ENCODE measurements at places on chromosomes 2 and 18.

GRCh38 chr18:56475250-56475649 lies 163.1 kb downstream of the TXNL1 start:
- DNase-seq, result no peak

DNA sequence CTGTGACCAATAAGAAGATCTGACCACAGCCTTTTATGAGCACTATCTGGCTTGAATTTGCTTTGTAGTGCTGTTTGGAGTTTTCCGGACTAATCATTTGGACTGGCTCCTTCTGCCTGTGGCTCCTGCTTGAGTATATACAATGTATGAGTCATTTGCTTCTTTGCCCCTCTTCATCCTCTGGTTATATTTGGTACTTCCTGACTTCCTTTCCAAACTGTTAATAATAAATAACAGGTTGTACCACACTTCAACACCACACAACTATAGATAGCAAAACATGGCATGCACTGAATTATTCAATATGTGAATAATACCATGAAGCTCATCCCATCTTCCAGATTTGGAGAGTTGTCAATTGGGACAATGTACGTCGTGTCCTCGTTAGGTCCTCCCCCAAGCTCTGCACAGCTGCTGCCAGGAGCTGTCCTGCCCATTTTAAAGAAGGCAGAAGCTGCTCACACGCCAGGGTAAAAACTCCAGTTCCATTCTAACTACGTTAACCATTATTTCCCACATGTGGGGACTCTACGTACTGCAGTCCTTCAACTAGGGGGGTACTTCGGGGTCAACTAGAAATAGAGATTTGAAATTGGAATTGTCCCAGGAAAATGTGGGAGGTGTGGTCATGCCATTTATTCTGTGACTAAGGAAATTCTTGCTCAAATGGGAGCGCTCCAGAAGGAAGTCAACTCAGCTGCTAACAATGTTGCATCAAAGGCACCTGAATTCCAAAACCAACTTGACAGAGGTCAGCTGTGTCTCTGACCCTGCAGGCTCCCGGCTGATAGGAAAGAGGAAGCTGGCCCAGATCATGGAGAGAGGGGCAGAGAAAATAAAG lies 38.1 kb downstream of the ST8SIA5 start:
- DNase-seq, result peak; percentile 45

- DNase-seq, result no peak
Measured at GRCh38 chr2:224174521-224174920, 135.4 kb upstream of the SERPINE2 start.

DNA sequence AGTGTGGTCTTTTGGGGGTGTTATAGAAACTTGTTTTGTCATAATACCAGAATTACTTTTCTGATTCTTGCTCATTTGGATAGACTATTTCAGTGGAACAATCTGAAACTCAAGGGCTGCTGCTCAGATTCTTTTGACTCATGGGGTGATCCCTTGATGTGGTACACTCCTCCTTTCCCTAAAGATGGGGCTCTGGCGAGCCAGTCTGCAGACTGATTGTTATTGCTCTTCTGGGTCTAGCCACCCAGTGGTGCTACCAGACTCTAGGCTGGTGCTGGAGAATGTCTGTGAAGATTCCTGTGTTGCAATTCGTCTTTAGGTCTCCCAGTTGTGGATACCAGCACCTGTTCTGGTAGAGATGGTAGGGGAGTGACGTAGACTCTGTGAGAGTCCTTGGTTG lies 4.2 kb upstream of the MARS2 start:
- DNase-seq, result no peak

GRCh38 chr2:183079139-183079775 lies 710 bp downstream of the DUSP19 start:
- no peak for DNase-seq

GRCh38 chr2:79964966-79965365 lies 339.6 kb downstream of the LRRTM1 start:
- DNase-seq, result no peak

DNA sequence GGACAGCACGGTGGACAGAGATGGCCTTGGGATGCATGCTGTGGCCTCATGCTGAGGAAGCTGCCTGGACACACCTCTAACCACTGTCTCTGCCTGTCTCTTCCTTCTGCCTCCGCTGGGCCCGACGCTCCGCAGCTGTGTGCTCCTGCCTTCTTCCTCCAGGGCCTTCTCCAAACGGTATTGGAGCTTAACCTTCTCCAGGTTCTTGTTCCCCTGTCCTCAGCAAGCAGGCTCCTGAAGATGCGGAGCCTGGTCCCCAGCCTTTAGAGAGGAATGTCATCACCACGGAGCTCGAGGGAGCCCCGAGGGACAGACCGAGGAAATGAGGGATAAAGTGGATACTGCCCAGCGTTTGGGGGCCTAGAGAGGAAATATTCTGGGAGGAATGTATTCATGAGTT lies 155.1 kb downstream of the DYSF start:
- no peak for DNase-seq

- no peak for DNase-seq
Measured at GRCh38 chr18:2982452-2983269, 30.3 kb downstream of the LPIN2 start.

DNA sequence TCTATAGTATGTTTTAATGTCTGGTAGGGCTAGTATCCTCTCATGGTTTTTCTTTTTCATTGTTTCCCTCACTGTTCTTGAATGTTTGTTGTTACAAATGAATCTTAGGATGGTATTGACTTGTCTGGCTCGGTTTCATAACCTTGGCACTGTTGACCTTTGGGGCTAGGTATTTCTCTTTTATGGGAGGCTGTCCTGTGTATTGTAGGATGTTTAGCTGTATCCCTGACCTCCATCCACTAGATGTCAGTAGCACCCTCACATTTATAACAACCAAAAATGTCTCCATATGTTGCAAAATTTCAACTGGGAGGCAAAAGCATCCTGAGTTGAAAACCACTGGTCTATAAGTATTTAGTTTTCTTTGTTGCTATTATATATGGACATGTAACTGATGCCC lies 7.0 kb upstream of the AOX1 start:
- no peak for DNase-seq

DNA sequence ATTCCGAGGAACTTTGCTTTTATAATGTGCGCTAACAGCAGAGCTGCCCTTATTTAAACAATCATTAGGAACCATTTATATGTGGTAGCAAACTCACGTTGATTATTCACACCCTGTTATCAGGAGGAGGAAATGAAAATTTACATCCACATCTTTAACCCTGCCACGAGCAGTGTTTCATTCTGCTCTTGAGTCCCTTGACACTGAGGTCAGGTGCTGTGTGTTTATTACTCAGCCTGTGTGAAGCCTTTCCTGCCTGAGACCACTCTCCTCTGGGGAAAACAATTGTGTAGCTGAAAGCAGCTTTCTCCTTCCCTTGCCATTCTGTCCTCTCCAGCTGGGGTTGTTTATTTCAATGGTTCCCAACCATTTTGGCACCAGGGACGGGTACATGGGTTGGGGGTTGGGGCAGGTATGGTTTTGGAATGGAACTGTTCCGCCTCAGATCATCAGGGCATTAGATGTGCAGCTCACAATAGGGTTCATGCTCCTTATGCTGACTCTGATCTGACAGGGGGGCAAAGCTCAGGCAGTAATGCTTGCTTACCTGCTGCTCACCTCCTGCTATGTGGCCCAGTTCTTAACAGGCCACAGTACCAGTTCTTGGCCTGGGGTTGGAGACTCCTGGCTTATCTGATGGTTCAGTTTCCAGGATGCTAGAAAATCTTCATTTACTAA lies 651.1 kb downstream of the TDRD15 start:
- no peak for DNase-seq

- DNase-seq, result no peak
Measured at GRCh38 chr2:28447086-28447485, 48.8 kb upstream of the PLB1 start.

- DNase-seq, result no peak
Measured at GRCh38 chr18:76882146-76882545, 59.8 kb downstream of the ZNF236 start.

GRCh38 chr18:70068981-70069380 lies 121.3 kb upstream of the CD226 start:
- DNase-seq, result no peak

GRCh38 chr2:169694894-169695260 lies 608 bp downstream of the PHOSPHO2 start:
- DNase-seq, result no peak

DNA sequence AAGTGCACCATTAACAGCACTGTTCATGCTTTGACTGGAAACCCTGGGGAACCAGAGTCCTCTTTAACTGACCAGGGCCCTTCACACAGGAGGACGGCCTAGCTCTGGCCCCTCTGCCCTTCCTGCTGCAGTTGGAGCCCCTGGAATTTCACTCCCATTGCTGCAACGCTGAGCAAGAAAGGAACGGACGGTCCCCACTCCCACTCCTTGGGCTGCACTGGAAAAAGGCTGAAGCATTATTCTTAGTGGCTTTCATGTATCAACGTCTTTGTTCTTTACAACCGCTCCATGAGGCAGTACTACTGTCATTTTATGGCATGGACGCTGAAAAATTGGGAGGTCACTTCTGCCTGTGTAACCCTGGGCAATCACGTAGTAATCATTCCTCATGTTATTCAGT lies 9.9 kb downstream of the PDIA6 start:
- no peak for DNase-seq

DNA sequence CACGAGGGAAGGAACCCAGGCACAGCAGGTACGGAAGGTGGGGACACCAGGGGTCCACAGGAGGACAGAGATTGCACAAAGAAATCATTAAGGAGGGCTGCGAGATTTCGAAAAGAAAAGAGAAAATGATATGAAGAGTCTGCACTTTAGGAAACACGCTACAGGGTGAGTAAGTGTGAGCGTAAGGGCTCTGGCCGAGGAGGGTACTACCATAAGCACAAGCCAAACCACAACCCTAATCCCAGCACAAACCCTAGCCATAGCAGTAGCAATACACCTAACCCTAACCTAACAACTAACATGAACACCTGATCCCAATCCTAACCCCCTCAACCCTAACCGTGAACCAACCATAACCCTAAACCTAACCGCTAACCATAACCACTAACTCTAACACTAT lies 104.0 kb downstream of the ZNF516 start:
- DNase-seq, result no peak

DNA sequence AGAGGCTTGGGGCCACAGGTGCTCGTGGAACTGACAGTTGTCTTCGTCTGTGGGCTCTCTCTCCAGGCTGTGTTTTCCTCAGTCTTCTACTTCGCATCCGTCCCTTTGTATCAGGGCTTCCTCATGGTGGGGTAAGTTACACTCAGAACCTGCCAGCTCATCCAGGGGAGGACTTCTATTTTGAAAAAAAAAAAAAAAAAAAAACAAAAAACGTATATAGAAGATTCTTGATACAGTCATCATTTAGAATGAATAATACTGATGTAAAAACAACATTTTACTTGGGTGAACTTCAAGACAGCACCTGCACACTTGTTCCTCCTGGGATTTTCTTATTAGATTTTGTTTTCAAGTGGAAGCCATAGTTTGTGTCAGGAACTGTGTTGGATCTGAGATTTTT lies 47.7 kb upstream of the NFATC1 start:
- DNase-seq, result no peak

DNA sequence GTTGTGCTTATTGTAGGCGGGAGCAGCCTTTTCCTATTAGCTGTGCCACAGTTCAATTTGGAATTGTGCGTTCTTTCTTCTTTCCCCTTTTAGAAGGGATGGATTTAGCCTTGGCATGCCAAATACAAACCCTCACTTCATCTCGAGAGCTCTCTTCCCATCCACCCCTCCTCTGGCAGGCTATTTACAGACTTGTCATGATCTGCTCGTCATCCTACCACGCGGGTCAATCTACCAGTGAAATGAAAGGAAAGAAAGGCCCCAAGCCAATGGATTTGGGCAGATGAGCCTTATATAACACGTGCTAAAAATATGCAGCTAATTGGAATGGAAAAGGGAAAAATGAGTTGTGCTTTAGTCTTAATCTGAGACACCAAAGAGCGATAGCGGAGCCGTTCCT lies 277.5 kb downstream of the PRKCE start:
- no peak for DNase-seq

DNA sequence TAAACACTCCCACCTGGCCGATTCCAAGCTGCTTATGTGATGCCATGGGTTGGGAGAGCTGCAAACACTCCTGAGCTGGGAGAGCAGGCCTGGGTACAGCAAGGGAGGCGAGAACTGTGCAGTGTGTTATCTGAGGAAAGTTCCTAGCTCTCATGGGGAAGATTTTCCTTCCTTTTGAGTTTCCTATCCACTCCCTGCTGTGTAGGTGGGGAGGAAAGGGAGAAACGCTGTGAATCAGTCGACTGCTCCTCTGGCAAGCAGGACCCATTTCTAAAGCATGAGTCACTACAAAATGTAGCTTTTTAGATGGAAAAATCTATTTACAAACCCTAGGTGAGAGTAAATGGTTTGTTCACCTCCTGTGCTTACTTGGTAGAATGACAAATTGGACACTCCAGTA lies 80.4 kb downstream of the SH3RF3 start:
- DNase-seq, result peak; percentile 43
